DMS79 treated with DMSO at 0.1 percent for 48 hours (cell line): ENCODE measurements at places on chromosomes 12 and 14.

- DNase-seq, result no peak
Measured at GRCh38 chr12:8816448-8817050, 5.9 kb upstream of the A2ML1 start.

DNA sequence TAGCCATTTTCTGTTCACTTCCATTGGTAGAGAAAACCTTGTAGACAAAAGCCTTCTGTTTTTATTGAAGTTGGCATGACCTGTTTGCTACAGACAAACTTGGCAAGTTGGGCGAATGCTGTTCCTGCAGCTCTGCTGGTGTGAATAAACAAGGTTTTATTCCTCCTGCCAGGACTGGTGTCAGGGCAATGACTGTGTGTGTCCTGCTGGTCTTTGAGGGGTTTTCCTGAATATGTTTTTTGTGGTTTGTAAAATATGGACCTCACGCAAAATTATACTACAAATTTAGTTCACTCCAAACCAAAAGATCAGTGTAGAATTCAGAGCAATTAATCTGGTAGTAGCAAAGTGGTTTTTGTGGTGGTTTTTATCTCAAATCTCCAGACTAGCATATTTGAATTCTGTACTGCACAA is 140.8 kb downstream of the ERC1 start:
- DNase-seq, result no peak

- no peak for DNase-seq
Measured at GRCh38 chr12:30792648-30793499, 38.1 kb upstream of the CAPRIN2 start.

DNA sequence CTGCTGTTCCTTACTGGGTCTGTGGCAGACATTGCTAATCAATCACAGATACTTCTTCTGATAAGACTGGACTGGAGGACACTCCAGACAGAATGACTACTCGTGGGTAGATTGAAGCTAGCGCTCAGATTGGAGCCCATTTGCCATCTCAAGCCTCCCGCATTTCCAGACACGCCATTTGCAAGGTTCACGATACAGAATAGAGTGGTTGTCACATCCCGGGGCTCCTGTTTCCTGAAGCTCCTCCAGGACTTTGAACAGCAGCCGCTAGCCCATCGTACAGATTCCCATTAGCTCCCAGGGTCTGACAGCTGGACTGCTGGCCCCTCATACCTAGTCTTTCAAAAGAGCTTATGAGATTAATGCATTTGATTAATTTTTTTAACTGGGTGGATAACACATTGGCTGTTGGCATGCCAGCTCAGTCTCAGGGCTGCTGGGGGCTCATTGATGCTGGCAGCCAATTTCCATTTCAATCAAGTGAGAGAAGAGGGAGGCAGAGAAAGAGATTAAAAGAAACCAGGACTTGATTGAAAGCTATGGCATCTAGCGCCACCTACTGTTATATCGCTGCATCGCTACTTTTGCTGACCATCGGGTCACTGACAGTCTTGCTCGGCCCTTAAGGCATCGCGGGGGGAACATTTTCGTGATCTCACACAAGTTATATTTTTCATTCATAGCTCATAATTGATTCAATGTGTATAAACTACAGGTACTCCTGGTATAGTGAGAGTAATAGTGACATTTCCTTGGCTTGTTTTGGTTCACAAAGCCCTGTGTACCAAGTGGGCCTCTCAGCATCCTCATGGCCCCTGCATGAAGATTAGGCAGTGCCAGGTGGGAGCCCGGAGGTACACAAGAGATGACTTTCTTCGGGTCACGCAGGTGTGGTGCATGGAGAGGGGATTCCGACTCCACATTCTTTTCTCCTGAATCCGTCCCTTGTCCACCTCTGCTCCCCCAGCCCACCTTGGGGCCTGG is 78.6 kb downstream of the CCDC60 start:
- DNase-seq, result peak; percentile 84

DNA sequence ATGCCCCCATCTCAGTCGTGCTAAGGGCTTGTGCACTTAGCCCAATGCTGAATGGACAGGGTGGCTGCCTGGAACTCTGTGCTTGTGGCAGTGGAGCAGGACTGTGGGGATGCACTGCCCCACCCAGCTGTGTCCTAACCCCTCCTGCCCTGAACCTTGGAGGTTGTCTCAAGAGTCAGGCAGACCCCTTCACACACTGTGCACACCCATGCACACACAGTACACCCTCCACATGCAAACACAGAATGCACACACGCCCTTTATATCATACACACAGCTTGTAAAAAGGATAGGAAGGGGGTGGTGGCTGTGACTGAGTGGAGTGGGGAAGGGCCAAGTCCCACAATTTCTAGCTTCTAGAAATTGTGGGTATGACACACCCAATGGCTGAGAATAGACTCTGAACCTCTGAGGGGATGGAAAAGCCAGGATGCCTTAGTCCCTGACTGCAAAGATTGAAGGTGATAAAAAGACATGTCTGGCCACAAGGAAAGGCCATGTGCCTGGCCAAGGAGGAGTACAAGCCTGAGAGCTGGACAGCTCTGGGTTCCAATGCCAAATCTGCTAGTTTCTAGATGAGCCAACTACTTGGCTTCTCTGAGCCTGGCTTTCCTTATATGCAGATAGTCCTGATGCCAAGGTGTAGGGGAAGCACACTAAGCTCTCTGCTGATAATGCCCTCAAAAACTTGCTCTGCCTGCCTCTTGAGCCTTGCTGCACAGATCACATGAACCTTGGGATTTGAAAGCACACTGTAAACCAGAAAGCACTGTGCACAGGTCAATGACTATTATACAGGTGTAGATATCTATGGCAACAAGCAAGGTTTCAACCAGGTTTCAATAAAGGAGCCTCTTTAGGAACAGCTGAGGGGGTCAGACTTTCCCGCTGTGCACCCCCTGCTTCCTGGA is 8.4 kb downstream of the KRT8 start:
- DNase-seq, result no peak

GRCh38 chr14:75514673-75515628 is 7.3 kb upstream of the BATF start:
- DNase-seq, result no peak

DNA sequence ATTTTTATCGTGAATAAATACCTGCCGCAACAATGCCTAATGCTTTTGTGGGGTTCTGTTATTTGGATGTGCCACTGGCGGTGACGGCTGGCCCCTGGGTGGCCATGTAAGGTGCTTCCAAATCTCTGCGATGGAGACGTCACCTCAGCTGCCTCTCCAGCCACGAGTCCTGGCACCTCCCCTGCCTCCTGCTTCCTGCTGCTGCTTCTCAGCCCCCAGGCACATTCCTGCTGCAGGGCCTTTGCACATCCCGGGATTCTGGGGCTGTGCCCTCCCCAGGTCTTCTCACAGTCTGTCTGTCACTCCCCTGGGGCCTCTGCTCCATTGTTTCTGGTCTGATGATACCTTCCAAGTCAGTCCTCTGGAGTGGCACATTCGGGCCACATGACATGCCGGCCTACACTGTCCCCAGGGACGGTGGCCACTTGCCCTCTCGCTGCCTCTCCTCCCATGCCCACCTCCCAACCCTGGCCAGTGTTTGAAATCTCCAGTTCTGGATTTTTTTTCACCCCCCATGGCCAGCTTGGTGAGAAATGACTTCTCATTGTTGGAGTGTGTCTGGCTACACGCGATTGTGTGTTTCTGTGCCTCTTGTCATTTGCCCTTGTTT is 151.8 kb downstream of the KIF26A start:
- DNase-seq, result no peak

GRCh38 chr14:88729159-88729558 is 63.6 kb downstream of the EML5 start:
- no peak for DNase-seq

DNA sequence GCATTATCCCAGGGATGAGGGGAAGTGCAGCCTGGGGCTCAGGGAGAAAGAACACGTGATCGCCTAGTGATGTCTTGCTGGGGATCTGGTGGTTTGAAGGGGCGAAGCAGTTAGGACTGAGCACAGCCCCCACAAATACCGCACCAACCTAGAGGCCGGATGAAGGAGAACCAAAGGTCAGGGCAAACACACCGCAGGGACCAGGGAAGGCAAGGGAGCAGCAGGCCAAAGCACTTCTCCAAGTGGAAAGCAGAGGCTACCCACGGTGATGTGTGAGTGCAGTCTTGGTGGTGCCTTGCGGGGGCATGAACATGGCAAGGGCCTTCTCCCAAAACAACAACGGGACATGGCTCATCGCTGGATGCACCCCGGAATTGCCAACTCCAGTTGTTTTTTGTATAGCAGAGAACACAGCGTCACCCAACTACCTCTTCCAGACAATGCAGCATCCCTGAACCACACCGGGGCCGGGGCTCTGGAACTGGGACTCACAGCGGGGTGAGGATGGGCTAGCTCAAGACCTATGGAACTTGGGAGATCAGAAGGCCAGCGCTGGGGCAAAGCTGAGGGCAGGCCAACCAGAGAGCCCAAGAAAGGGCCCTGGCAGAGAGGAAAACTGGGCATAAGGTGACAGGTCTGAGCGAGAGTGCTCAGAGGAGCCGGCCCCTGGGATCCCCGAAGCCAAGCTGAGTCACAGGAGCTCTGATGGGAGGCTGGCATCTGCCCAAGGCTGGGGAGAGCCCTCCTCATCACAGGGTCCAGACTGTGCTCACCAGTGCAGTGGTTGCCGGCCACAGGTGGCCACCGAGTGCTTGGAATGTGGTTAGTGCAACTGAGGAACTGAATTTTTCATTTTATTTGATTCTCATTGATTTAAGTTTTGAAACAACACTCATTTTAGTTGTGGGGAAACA is 11.1 kb downstream of the GALNT16 start:
- no peak for DNase-seq

DNA sequence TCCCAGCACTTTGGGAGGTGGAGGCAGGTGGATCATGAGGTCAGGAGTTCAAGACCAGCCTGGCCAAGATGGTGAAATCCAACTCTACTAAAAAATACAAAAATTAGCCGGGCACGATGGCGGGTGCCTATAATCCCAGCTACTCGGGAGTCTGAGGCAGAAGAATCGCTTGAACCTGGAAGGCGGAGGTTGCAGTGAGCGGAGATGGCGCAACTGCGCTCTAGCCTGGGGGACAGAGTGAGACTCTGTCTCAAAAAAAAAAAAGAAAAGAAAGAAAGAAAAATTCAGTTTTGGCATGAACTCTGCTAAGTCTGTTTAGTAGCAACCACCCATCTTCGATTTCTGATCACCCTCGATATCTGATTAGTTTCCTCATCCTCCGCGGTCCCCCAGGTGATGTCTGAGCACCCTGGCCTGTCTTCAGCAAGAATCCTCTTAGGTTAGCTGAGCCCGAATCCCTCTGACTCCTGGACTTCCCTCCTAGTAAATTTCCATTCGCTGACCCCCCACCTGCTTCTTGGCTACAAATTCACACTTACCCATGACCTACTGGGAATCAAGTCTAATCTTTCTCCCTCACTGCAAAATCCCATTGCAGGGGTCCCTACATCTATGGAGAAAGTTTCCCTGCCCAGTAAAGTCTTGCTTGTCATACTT is 879 bp upstream of the HSPB8 start:
- no peak for DNase-seq

DNA sequence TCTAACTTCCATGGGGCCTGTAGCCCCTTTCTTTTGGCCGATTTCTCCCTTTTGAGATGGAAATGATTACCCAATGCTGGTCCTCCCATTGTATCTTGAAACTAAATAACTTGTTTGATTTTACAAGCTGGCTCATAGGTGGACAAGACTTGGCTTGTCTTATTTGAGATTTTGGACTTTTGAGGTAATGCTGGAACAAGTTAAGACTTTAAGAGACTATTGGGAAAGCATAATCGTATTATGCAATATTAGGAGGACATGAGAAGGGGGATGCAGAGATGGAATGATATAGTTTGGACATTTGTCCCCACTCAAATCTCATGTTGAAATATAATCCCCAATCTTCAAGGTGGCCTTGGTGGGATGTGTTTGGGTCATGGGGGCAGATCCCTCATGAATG is 49.2 kb upstream of the LYZ start:
- DNase-seq, result no peak

DNA sequence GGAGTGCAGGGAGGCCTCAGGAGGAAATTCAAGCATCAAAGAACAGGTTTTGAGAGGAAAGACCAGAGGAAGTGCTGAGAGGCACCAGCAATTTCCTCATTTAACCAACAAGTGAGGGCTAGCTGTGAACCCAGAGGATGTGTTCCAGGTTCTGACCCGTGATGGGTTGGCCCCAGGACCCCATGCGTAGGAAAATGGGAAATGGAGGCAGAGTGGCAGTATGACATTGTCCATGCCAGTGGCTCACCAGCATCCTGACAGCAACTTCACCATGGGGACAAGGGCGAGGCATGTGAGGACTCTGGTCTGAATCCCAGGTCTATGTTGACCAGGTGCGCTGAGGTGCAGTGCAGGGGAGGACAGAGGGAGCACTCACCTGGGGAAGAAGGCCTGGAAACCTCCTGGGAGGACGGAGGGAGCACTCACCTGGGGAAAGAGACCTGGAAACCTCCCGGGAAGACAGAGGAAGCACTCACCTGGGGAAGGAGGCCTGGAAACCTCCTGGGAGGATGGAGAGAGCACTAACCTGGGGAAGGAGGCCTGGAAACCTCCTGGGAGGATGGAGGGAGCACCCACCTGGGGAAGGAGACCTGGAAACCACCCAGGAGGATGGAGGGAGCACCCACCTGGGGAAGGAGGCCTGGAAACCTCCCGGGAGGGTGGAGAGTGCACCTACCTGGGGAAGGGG is 6.7 kb upstream of the CACNA2D4 start:
- no peak for DNase-seq

DNA sequence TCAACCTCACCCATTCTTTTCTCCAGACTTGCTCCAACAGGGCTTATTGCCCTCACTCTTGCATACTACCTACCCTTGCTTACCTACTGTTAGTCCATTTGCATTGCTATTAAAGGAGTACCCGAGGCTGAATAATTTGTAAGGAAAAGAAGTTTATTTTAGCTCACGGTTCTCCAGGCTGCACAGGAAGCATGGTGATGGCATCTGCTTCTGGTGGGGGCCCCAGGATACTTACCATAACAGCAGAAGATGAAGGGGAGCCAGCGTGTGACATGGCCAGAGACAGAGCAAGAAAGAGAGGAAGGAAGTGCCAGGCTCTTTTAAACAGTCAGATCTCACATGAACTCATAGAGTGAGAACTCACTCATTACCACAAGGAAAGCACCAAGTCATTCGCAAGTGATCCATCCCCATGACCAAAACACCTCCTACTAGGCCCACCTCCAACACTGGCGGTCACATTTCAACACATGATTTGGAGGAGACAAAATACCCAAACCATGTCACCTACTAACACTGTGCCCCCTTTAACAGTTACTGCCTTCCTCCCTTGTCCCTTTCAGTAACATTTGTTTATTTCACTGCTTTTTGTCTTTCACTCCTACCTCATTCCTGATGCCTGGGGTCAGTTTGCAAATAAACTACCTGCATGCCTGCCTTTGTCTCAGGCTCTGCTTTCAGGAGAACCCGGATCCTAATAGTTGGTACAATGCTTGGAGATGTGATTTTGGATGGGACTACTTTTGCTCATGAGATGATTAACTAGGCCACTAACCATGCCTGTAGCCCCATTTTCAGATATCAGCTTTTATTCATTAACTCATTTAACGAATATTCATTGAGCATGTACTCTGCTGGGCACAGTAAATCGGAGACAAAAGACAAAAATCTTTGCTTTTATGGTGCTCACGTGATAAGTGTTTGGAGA is 41.6 kb upstream of the CSRP2 start:
- no peak for DNase-seq
